Stimulated activated CD4-positive, alpha-beta T cell treated with anti-CD3 and anti-CD28 coated beads, Interleukin-4, amount 100 ng/mL, for 4 hours (primary cell): ENCODE measurements at places on chromosomes 3 and 15.

DNA sequence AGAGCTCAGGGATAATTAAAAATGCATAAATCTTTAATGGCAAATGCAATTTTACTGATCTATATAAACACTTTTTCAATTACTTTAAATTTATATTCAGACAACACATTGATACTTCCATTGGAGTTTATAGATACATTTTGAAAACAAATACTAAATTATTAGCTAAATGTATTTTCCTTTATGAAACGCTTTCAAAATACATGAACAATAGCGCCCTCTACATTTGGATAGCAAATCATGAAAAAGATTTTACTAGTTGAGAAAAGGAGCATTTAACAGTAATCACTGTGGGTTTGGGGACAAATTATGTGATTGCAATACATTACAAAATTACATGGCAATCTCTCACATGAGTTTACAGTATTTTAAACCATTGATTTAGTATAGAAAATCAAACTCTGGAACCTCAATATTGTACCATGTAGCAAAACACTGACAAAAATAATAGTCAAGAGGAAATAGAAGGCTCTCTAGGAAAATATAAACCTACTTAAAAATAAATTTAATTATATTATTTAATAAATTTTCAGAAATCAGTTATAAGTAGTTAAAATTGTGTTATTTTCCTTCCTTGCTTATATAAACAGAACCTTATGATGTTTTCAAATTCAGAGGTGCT lies 207.9 kb downstream of the ZIC1 start:
- DNase-seq, result no peak

DNA sequence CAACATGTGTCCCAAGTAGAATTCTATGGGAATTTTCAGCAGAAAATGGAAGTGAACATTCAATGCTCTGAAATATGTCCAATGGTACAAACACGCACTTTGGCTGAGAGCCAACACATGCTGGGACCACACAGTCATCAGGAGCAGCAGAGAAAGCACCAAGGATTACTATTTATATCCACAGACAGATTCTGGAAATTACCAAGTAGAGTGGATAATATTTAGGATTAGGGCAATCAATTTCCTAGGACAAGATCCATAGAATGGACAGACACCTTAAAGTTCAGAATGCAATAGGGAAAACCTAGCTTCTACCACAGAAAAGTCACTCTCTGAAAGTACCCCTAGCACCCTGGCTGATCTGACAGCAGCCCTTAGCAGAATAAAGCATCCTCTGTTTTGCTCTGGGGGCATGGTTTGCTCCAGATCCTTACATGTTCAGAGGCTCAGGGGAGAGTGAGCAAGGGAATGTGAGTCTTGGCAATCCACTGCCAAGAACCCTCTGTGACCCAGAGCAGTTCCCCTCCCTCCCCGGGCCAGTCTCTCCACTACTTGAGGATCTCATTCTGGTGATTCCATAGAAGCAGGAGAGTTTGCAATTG lies 206.0 kb upstream of the WNT5A start:
- DNase-seq, result no peak

DNA sequence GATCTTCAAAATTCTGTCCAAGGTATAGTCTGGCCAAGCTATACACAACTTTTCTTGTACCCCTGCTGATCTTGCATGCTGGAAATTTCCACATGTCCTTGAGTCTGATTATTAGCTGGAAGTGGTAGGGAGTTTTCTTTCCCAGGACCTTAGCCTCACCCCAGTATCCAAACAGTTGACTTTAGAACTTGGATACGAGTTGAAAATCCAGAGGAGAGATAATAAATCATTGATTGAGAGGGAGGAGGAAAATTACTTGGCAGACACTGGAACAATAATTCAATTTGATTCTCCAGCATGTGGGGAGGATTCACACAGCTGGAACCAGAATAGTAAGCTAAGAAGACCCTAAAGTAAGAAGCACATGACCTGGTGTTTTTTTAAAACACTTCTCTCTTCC lies 116.4 kb downstream of the IL5RA start:
- DNase-seq, result no peak

- DNase-seq, result no peak
Observed at GRCh38 chr3:3446251-3446650, 266.8 kb upstream of the CRBN start.
